ENCODE measurements at places on chromosomes 2 and 18.

GRCh38 chr2:156817430-156817829 is 381.3 kb downstream of the GPD2 start:
- no peak for DNase-seq

GRCh38 chr2:48343571-48344440 is 186.1 kb upstream of the STON1 start:
- peak; percentile 12 for DNase-seq

DNA sequence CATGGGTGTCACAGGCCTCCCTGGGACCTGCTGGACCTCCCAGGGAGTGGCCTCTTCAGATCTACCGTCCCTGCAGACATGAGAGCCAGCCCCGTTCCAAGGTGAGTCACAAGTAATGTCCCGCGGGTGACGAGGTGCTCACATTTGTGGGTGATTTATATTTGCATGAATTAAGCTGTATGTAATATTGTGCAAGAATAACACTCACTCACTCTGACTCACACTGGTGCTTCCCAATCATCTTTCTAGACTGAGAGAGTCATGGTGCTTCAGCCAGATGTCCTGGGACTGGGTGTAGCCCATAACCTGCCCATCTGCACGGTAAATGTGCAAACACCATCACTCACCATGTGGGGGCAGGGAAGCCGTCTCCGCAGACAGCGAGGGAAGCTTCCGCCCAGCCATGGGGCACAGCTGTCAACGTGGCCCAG is 347.5 kb upstream of the SALL3 start:
- DNase-seq: no peak

DNA sequence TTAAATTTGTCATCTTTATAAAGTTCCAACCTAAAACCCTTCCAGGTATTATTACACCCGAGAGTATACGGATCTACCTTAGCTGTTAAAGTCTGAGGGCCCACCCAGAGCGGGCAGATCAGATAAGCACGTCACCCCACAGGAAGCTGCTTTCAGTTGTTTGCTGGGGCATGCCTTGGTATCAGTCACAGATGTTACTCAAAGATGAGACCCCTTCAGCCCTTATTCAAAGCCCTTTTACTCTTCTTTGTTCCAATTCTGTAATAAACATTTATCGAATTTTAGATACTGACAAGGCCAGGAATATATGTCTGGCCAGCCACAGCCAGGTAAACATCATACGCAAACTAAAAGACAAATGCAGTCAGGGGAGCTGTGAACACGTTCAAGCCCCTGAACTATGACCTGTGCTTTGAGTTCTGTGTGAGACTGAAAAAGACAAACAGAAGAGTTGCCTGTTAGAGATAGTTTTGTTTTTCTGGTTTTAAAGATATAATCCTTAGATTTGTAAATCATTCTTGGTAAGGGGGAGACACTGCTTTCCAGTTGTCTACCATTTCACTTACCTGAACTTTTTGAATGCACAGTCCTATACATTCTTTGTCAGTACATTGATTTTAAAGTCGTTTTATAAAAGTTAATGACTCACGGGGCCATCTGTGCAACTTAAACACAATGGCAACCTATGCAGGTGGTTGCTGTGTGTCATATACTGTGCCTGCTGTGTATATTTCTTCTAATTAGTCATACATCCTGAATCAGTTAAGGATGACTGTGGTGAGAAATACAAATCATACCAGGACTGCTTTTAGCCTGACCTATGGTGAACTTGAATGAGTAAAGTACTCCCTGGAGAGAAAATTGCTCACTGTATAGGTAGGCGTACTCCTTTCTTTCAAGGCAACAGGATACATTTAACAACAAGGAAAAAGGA is 100.5 kb upstream of the ITPRID2 start:
- DNase-seq: peak; percentile 10

- DNase-seq: no peak
These were observed 176.2 kb upstream of the HDAC4 start for GRCh38 chr2:239576784-239577685.

DNA sequence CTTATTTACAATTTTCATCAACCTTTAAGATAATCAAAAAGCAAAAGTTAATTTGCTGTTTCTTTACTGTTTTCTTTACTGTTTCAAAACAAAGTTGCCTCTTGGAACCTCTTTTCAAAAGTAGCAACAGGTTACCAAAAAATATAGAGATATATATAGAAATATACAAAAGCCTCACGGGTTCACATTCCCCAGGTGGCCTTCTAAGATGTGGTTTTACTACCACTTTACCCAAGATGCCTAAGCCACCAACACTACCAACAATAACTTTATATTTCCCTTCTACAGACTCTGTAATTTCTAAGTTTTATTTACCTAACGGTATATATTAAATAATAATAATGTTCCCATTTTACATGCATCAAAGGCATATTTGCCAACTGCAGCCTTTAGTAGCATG is 4.9 kb downstream of the CYB5A start:
- DNase-seq: no peak

- peak; percentile 11 for DNase-seq
These were observed 63.2 kb downstream of the ZEB2 start for GRCh38 chr2:144456680-144457079.

DNA sequence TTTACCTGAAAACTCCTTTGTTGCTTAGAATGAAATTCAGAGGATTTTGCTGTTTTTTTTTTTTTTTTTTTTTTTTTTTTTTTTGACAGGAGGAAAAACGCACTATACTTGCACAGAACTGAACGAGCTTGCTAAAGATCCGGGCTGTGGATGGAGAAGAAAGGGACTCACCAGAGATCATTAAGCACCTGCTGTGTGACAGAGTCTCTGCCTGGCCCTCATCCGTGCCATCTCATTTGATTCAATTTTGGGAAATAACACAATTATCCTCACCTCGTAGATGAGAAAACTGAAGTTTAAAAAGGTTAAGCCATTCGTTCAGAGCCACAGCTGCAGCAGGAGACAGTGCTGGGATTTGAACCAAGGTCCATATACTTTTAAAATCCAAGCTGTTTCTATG is 775.4 kb upstream of the ID2 start:
- no peak for DNase-seq

DNA sequence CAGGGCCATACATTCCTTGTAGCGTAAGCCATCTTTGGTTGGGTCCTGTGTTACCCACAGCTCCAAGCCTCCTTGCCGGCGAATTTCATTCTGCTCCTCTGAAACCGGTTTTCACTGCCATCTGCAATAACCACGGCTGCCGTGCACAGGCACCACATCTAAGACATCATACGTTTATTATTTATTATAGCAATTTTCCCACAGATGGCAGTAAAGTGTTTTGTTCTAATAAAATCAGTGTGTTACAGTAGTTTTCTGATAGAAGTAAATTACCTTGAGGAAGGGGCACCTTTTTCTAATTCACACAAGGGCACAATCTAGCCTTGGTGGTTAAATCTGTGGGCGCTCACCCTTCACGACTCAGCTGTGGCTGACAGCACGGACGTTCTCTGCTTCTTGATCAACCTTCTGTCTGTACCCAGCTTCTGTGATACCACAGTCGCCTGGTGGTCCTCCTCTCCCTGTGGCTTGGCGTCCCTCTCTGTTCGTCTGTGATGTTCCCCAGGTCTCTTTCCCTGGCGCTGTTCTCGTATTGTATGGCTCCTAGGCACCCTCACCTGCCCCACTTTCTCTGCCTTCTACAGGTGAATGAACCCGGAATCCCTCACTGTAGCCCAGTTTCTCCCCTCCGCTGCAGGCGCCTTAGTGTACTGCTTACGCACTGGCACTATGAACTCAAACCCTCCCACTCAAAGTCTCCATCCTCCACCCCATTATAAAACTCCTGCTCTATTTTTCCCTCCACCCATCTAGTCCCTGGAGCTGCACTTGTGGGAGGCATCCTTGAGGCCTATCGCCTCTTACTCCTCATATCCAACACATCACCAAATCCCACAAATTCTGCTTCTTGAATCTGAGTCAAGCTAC is 236.8 kb downstream of the DYSF start:
- DNase-seq: no peak

GRCh38 chr2:174972924-174973323 is 32.3 kb downstream of the CHN1 start:
- no peak for DNase-seq

- DNase-seq: peak; percentile 37
These were observed 32.8 kb upstream of the ACKR3 start for GRCh38 chr2:236536727-236537398.

GRCh38 chr2:133287709-133288108 is 280.6 kb downstream of the NCKAP5 start:
- no peak for DNase-seq

- no peak for DNase-seq
These were observed 96.0 kb downstream of the MTCL1 start for GRCh38 chr18:8801263-8801901.

- no peak for DNase-seq
These were observed 464.6 kb upstream of the HS6ST1 start for GRCh38 chr2:128783193-128783671.

DNA sequence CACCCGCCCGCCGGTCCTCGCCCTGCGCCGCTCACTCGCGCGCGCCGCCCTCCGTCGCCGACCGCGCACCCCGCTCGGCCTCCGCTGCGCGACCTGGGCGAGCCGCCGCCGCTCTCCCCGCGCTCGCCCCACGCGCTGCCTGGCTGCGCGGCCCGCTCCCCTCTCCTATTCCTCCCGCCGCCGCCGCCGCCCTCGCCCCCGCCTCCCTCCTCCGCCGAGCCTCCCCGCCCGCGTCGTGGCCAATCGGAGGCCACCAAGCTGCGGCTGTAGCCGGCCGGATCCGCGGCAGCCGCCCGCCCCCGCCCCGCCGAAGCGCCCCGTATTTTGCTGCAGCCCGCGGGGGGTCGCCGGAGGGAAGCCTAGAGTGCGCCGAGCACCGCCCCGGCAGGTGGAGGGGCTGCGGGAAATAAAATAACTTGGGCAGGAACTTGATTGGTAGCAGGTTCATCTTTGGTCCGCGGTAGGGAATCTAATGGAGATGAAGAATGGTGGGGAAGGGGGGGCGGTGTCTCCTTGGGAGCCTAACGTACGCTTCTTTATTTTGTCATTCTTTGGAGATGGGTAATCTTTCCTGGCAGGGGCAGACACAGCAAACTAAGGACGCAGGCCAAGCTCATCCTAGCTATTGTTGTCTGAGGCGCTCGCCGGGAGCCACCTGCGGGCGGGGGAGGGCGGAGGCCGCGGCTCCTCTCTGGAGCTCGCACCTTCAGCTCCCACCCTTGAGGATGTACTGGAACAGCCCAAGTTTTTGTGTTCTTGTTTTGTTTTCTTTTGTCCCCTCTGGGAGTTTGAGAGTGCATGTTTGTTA is 1.1 kb upstream of the CDH2 start:
- DNase-seq: peak; percentile 41

- DNase-seq: no peak
These were observed 366.9 kb downstream of the NYAP2 start for GRCh38 chr2:225766431-225766830.

GRCh38 chr2:199870581-199870980 is 19.6 kb upstream of the FTCDNL1 start:
- no peak for DNase-seq

DNA sequence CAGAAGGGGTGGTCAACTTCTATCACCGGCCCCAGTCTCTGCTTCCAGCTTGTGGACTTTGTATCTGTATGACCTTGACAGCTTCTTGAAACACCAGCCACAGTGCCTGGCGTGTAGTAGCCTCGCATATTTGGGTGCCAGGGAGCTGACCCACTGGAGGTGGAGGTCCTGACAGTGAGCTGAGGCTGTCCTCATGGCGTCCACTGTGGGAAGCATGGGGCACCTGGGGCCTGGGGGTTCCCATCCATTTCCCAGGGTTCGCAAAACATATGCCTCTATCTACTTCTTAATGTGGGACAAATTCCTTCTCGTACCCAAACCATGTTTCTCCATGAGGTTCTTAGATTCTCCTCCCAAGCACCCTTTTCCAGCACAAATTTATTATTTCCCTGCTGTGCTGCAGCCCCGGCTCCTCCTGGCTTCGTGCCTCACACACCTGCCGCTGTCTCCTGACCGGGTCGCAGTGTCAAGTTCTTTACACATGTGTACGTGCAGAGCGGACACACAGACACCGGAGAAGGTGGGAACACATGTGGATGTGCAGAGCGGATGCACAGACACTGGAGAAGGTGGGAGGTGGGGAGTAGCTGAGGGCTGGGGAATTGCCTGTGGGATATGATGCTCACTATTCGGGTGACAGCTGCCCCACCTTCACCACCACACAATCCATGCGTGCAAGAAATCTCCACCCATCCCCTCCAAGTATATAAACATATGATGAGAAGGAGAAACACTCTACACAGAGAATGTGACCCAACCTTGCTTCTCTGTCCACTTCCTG is 23.4 kb downstream of the TMEM18 start:
- DNase-seq: no peak

DNA sequence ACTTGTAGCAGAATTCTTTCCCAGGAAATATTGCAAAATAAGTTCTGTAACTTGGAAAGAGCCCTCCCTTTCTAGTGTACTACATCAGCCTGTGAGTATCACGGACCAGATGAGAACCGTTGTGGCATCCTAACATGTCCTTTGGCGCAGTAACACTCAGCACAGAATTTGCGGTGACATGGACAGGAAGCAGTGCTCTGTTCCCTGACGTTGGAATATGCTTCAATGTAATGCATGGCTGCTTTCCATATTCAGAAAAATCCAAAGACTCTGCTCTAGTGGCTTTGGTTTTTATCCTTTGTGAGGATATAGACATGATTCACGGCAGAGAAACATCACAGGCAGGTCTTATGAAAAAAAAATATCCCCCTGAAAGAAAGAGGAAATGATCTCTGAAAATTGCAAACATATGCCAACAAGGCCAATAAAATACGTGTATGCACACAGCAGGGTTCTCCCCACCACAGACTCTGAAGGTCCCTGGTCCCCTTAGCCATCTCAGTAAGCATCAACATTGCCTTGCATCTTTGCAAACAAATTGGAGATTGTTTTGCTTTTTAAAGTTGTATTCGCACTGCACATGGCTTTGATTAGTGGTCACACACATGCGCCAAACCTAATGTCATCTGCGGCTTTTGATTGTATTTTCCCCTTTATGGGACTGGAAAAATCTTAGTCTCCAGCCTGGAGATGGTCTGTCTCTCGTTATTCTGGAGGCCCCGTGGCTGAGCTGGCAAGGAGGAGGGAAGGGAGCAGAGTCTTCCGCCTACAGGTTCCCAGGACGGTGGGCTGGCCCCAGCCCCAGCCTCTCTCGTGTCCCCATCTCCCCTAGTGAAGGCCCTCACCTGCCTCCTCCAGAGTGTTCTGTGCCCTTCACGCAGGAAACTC is 122.9 kb downstream of the COPS8 start:
- no peak for DNase-seq

GRCh38 chr2:40164736-40165508 is 287.0 kb downstream of the SLC8A1 start:
- no peak for DNase-seq

GRCh38 chr18:56804395-56804794 is 153.2 kb downstream of the WDR7 start:
- no peak for DNase-seq

GRCh38 chr2:220837226-220837625 is 734.9 kb downstream of the EPHA4 start:
- no peak for DNase-seq

- DNase-seq: no peak
These were observed 111.9 kb upstream of the MAPRE2 start for GRCh38 chr18:34929336-34929780.

GRCh38 chr2:157853211-157853610 is 22.9 kb downstream of the ACVR1 start:
- no peak for DNase-seq
